ENCODE measurements at places on chromosomes 7 and 10. TPM values are rescaled to one million over a fixed set of nuclear protein-coding genes. Genes with fewer than 3 reads are reported as not detected.

DNA sequence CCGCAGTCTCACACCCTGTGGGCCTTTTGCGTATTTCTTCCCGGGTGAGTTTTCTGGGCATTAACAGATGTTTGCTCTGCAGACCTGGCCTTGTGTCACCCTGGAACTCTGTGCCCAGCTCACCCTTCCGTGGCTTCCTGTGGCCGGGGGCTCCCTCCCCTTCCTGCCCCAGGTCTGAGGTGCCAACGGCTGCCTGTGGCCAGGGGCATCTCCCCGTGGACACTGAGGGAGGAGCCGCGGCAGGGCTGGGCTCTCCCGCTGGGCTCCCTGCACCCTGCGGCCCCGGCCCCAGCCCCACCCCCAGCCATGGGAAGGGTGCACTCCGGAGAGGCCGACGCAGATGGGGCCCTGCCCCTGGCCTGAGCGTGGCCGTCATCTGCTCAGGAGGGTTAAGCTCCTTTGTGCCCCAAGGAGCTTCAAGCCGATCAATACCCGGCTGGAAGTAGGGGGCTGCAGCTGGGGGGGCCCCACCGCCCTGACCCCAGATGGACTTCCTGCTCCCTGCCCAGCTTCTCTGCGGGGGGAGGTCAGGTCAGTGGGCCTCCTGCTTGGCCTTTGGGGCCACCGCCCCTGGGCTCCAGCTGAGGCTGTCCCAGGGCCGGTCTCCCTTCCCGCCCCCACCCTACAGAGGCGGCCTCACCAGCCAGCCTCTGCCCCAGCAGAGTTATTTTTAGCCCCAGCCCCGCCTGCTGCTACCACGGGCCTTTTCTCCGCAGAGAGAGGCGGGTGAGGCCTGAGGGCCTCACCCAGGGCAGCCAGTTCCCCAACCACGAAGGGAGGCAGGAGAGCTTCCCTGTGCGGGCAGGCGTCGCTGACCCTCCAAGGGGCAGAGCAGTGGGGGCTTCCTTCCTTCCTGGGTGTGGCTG, 24.2 kb downstream of the PWWP2B start:
- peak; percentile 89 for DNase-seq

The OR6B1 gene
- not detected for total RNA-seq

The LOXL4 gene
- total RNA-seq: 3.7 TPM

- DNase-seq: no peak
These were observed 140.4 kb upstream of the MAGI2 start for GRCh38 chr7:79593866-79594301.

The PLEKHS1 gene
- total RNA-seq: not detected

Data from ascending aorta (tissue), 2 donors.